ENCODE measurements at places on chromosomes 2 and 18.

DNA sequence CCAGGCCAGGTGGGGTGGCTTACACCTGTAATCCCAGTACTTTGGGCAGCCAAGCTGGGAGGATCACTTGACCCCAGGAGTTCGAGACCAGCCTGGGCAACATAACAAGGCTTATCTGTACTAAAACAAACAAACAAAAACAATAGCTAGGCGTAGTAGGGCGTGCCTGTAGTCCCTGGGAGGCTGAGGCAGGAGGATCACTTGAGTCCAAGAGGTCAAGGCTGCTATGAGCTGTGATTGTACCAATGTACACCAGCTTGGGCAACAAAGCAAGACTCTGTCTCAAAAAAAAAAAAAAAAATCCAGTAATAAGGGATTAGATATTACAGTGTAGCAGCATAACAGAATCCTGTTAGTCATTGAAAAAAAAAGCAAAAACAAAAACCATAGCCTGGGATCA lies 223.2 kb upstream of the FOSL2 start:
- DNase-seq, result no peak

GRCh38 chr2:61909116-61909515 lies 3.6 kb downstream of the COMMD1 start:
- no peak for DNase-seq

GRCh38 chr2:10404324-10405143 lies 43.6 kb downstream of the ODC1 start:
- no peak for DNase-seq

DNA sequence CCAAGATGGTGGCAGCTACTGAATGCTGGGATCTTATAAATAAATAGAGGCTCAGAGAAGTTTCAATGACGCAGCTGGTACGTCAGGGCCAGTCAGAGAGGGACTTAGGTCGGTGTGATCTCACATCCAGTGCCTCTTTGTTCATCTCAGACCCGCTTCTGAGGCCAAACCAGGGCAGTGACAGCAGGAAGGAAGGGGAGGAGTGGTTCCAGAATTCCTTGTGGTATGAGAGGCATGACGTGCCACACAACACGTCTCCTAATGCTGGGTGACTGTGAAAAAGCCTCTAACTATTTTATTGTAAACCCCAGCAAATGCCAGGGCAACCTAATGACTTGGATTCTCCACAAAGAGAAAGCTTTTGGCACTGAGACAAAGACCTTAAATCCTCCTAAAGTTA lies 423.3 kb downstream of the LPIN1 start:
- DNase-seq, result no peak

- DNase-seq, result no peak
These were observed 58.4 kb downstream of the ALPK2 start for GRCh38 chr18:58570360-58571064.

- DNase-seq, result no peak
These were observed 43.1 kb upstream of the ATP8B1 start for GRCh38 chr18:57846258-57846657.

DNA sequence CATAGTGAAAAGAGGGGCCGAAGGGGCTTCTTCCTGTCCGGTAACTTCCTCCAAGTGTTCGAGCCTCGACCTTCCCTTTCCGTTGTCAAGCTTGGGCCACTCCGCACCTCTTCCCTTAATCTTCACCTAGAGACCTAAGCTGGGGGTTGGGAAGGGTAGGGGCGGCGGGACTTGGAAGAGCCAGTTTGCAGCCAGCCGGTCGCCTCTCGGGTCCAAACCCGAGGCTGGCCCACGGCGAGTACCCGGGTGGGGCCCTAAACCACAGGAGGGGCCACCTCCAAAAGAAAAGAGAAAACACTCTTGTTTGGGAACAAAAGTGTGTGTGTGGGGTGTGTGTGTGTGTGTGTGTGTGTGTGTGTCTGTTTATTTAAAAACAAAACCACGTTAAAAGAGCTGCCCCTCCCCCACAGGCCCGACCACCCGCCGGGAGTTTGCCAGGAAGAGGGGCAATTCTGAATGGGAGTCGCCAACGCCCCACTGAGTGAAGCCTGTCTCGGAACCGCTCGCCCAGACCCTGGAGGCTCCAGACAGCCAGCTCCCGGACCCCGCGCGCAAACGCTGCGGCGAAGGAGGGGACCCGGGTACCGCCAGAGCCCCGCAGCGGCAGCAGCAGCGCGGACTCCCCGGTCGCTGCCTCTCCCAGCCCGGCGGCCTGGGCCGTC lies 488 bp upstream of the RHOB start:
- DNase-seq, result no peak

GRCh38 chr2:103437161-103437560 lies 675.3 kb downstream of the TMEM182 start:
- no peak for DNase-seq

GRCh38 chr2:163246135-163246534 lies 407.6 kb upstream of the KCNH7 start:
- no peak for DNase-seq

DNA sequence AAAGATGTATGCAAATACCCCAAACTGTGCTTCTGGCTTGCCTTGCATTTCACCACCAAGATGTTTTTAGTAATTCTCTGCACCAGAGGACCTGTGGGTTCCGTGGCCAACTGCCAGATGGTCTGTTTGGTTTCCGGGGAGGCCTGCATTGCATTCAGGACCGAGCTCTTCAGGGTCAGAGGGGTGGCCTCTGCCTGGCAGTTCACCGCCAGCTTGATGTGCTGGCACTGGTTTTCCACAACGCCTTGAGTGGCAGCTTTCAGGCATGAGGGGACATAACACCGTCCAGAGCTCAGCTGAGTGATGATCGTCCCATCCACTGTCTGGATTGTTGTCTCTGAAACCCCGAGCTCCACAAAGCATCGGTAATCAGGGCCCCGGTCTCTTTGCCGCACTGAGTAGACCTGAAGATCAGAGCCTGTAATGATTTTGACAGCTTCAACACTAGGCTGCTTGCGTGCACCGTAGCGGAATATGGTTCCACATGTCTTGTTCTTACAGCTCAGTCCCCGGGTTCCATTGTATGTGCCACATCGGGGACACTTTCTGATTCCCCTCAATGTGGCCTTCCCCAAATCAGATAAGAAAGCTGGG lies 9.4 kb downstream of the C2orf42 start:
- DNase-seq, result no peak

- no peak for DNase-seq
These were observed 41.3 kb downstream of the VSNL1 start for GRCh38 chr2:17581831-17582230.

DNA sequence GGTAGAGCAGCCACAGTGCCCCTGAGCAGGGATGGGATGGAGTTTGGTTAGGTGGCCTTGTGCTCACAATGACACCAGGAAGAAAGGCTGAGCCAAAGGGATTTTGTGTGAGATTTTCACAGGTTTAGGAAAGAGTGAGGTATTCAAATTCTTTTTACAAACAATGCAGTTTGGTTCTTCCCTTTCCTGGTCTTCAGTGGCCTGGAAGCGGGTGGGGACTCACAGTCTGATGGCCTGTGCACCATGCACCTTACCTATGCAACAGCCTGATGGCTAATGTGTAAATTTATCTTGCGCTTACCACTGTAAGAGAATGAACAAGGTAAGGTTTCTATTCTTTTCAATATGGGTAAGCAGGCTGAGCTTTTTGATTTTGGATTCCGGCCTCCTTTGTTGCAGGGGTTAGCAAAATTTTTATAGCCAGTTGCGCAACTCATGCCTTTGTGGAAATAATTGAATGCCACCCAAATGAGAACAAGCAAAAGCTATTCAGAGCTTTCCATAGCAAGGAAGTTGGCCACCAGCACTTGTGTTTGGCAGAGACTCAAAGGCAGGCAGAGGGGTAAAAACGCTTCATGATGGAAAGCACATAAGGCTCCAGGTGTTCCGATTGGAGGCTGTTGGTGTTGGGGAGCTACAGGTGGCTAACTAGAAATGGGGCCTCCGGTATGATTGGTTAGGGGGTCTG lies 23.8 kb upstream of the IL1R2 start:
- DNase-seq, result no peak

DNA sequence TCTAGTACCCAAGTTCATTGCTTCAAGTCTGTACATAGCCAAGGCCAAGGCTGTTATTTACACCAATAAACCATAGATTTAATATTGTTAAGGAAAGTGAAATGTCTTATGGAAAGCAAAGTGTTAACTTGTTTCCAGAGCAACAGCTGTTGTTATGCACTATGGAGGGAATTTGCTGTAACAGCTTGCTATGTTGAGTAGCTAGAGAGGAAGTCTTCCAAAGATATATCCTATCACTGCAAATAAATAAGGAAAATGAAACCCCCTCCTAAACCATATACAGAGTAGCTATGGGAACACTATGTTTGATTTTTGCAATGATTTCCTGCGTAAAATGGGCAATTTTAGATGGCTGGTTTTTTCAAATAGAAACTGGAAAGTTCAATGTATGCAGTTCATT lies 21.1 kb downstream of the TMEM182 start:
- no peak for DNase-seq

DNA sequence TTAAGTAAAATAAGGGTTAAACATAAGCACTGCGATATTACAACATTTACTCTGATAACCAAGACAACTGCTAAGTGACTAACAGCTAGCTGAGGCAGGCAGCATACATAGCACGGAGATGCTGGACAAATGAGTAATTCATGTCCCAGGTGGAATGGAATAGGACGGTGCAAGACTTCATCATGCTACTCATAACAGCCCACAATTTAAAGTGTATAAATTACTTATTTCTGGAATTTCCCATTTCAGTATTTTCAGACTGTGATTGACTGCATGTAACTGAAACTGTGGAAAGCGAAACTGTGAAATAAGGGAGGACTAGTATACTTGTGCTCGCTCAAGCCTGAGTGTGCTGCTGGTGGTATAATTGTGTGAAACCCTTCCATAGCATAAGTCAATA lies 12.9 kb downstream of the IER3IP1 start:
- DNase-seq, result no peak

DNA sequence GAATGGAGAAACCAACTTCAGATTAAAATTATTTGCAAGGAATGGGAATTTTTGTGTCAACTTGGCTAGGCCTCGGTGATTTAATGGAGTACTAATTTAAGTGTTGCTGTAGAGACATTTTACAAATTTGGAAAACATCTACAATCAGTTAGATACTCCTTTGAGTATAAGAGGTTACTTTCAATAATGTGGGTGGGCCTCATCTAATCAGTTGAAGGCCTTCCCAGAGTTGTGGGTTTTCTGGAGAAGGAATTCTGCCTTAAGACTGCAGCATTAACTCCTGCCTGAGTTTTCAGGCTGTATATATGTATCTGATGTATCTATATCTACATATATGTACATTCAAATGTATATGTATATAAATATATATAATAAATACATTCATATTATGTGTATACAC lies 47.6 kb upstream of the ABCA12 start:
- DNase-seq, result no peak

DNA sequence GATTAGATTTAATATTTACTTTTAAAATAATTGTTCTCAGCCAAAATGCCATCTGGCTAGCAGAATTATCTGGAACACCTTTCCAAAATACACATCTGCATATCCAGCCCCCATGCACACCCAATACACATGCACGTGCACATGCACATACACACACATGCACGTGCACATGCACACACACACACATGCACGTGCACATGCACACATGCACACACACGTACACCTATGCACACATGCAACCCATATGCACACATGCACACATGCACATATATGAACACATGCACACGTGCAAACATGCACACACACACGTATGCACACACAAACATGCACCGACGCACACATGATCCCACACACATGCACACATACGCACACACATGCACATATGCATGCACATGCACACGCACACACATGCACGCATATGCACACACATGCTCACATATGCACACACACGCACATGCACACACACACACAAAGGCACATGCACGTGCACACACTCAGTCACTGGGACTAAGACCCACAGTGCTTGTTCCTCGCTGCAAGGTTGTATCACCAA lies 53.5 kb downstream of the COPS8 start:
- DNase-seq, result no peak

GRCh38 chr2:204064119-204064518 lies 127.6 kb downstream of the ICOS start:
- no peak for DNase-seq

DNA sequence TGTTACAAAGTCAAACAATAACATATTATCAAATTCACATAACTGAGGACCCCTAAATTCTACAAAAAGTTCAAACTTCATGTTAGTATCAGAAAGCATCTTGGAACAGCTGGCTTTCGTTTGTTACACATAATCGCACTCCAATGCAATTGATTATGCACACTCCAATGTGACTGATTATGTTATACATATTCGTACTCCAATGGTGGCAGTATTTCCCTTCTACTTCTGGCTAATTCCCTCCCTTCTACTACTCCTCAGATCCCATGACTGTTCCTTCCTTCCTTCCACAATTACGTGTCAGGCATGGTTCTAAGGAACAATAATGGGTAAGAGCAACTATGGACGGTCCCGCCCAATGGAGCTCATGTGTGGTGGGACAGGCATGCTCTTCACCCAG lies 137.1 kb upstream of the CCDC150 start:
- DNase-seq, result no peak

- DNase-seq, result no peak
These were observed 115.1 kb upstream of the ST6GAL2 start for GRCh38 chr2:107001062-107001461.

DNA sequence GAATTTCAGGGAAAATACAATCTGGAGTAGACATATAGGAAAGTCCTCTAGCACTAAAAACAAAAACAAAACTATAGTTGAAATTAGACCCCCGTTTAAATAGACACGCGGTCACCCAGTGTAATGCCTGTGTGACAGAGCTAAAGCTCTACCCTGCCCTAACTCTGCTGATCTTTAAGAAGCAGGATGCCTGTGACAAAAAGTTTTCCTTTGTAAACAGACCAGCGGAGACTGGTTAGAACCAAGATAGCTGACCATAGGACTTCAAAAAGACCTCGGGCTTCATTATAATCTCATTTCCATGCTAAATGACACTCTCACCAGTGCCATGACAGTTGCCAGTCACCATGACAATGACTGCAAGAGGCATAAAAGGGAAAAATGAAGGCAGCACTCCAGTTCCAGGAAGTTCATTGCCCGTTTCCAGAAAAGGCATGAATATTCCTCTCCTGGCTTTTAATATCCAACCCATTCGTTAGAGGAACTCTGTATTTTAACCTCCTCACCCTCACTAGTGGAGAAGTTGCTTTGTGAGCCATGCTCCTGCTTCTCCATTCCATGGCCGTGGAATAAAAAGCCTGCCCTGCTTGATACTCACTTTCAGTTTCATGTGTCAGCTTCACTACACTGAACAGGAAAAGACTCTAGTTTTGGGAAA lies 157.2 kb upstream of the COPS8 start:
- no peak for DNase-seq

- no peak for DNase-seq
These were observed 106.6 kb upstream of the UPP2 start for GRCh38 chr2:157995117-157995516.

- DNase-seq, result no peak
These were observed 14.9 kb downstream of the FBLN7 start for GRCh38 chr2:112153179-112153490.

DNA sequence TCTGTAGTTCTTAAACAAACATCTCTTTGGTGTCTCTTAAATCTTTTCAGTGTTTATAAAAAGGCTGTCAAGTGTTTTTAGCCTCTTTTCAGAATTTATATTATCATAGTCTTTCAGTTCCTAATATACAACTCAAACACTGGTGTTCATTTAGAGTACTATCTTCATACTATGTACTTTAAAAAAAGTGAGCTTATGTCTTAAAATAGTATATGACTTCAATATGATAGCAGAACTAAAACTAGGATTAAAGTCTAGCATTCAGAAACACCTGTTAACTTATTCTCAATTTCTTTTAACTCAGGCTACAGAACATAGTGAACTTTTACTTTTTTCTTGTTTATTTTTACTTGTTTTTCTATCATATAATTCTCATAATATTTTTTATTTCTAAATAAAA lies 14.7 kb upstream of the IKZF2 start:
- no peak for DNase-seq

All from activated T-cell treated with anti-CD3 and anti-CD28 coated beads for 4 hours (primary cell).